ENCODE measurements at places on chromosomes 6 and 20.

GRCh38 chr6:69790629-69791028 is 6.2 kb downstream of the LMBRD1 start:
- DNase-seq = no peak

DNA sequence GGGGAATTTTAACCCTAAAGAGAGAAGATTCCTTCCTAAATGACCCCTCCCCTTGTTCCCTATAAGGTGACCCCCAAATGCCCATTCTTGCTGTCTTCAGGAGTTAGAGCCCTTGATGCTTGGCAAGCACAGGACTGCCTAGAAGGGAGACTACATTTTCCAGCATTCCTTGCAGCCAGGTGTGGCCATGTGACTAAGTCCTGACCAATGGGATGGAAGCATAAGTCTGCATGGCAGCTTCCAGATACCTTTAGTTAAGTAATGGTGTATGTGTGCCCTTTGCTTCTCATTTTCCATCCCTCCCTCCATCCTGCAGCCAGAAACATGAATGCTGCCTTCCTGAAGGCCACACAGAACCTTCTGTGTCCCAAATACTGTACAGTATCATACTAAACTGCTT is 5.5 kb downstream of the BFSP1 start:
- no peak for DNase-seq

- no peak for DNase-seq
Measured at GRCh38 chr20:44033344-44033743, 118.7 kb downstream of the TOX2 start.

- DNase-seq = no peak
Measured at GRCh38 chr20:51354191-51354768, 188.2 kb downstream of the NFATC2 start.

- no peak for DNase-seq
Measured at GRCh38 chr6:26350858-26351543, 14.0 kb upstream of the BTN3A2 start.

- DNase-seq = no peak
Measured at GRCh38 chr6:159913862-159914564, 23.2 kb downstream of the MAS1 start.

DNA sequence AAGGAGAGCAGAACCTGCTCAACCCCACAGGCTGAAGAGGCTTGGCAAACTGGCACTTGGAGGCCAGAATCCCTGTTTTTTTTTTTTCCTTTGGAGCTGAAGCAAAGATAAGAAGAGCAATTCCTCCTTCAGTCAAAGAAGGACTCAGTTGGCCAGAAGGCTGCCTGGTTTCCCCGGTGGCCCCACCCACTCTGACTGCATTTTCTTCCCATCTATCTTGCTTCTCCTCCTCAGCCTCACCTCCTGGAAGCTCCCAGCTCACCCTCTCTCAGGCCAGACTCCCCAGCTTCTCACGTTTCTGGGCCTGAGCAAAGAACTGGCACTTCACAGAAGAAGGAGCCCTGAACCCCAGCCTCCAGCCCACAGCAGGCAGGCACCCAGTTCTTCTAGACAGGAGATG is 2.4 kb downstream of the LRFN2 start:
- no peak for DNase-seq

GRCh38 chr20:62902926-62903615 is 23.2 kb downstream of the DIDO1 start:
- DNase-seq = no peak

DNA sequence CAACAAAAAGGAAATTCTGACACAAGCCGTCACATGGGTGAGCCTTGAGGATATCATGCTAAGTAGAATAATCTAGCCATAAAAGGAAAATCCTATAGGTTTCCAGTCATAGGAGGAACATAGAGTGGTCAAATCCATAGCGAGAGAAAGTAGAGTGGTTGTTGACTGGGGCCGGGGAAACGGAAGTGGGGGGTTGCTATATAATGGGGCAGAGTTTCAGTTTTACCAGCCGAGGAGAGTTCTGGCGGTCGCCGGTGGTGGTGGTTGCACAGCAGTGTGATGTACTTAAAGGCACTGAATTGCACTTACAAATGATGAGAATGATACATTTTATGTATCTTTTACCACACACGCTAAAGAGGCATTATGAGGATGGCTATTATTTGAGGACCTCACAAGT is 4.9 kb downstream of the GPR31 start:
- DNase-seq = no peak

- no peak for DNase-seq
Measured at GRCh38 chr6:143772116-143773086, 70.7 kb upstream of the LTV1 start.

- no peak for DNase-seq
Measured at GRCh38 chr6:125310994-125311649, 9.4 kb upstream of the HDDC2 start.

DNA sequence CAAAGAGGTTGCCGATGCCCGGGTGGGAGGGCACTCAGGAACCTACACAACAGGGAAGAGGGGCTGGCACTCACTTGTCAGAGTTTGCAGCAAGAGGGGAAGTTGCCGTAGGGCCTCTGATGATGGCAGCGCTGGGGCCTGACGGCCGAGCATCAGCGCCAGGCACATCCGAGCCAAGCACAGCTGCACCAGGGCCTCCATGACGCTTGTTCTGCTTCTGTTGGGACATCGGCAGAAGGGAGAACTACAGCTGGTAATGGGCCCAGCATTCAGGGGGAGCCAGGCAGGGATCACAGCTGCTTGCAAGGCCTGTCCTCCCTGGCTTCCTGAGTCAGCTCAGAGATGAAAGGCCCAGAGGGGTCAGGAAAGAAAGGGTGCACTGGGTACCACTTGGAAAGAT is 367.7 kb downstream of the CDH4 start:
- no peak for DNase-seq

- DNase-seq = no peak
Measured at GRCh38 chr6:27765028-27765590, 147.1 kb downstream of the OR2B2 start.

DNA sequence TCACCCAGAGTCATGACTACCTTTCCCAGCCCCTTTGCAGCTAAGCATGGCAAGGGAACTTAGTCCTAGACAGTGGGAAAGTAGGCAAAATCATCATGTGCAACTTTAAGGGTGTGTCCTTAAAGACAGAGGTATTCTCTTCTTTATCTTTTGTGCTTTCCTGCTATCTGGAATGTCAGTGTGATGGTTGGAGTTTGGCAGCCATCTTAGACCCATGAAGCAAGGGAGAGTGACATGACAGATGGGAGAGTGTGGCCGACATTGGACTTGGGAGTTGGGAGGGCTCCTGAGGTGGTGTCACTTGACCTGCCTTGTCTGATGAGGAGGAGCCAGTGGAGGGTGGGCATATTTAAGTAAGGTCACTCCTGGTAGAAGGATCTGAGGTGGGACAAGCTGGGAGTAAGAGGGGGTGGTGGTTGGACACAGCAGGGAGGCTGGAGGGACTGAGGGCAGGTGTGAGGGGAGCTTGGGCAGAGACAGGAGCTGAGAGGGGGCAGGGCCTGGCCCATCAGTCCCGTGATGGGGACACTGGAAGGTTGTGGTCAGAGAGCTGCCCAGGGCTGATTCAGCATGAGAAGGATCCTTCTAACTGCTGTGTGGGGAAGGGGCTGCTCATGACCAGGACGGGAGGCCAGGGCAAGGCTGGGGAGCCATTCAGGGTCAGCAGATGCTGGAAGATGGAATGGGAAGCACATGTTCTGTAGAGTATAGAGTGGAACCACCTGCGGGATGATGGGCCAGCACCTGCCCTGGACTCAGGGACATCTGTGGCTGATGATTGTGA is 29.5 kb upstream of the SULF2 start:
- no peak for DNase-seq

DNA sequence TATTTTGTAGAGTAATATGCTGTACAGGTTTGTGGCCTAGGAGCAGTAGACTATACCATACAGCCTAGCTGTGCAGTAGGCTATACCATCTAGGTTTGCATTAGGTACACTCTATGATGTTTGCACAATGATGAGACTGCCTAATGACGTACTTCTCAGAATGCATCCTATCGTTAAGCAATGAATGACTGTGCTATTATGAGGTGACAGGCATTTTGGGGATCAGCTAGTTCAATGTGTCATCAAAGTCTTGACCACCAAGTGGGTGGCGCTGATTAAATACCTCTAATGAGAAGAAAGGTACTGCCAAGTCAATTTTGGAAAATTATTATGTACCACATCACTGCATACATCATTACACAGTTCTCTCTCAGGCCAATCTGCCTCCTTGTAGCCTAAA is 190.2 kb downstream of the BACH2 start:
- DNase-seq = no peak

- DNase-seq = no peak
Measured at GRCh38 chr6:141210901-141211300, 921.8 kb upstream of the GJE1 start.

DNA sequence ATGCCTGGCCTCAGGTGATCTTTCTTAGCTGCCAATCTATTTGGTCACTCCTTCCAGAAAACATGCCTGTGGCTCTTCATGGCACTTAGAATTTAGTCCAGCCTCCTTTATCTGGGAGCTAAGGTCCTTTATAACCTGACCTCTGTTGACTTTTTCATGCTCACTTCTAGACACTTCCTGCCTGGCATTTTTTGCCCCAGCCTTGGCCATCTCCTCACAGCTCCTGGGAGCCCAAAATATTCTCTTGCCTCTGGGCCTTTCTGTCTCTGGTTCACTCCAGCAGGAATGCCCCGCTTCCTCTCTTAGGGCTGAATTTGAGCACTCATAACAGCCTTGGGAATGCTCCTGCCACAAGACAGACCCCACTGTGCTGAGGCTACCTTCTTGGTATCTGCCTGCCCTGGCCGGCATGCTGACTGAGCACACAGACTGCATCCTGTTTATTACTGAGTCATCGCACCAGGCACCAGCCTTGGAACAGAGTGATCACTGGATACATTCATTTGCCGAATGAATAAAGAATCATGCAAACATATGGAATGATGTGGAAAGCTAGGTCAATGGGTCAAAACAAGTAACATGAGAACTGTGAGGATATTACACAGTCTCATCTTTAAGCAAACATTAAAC is 5.8 kb upstream of the EEF1E1 start:
- no peak for DNase-seq

DNA sequence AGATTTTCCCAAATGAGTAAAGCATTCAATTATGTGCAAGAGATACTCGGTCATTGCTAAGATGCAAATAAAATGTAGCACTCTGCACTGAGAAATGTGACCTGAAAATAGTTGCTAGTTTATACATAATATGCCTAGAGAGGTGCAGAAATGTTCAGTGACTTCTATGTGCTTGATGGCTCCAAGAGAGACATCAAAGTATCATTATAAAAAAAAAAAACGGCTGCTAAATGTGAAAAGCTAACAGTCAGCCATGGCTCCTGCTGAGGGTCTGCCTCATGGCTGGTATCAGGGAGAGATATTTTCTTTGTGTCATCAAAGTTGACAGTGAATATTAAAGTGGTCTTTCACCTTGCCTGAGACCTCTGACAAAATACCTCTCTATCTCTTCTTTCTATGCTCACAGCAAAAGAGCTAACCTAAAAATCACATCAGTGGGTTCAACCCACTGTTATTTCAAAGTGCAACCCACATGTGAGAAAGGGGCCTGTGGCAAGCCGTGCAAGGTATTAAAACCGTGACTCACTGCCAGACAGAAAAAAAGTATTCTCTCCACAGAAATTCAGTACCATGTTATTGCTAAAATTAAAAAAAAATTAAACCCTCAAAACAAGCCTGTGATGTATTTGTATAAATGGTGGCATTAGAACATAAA is 259.0 kb downstream of the HIVEP2 start:
- no peak for DNase-seq

- DNase-seq = no peak
Measured at GRCh38 chr20:34791289-34792020, 34.0 kb downstream of the NCOA6 start.

DNA sequence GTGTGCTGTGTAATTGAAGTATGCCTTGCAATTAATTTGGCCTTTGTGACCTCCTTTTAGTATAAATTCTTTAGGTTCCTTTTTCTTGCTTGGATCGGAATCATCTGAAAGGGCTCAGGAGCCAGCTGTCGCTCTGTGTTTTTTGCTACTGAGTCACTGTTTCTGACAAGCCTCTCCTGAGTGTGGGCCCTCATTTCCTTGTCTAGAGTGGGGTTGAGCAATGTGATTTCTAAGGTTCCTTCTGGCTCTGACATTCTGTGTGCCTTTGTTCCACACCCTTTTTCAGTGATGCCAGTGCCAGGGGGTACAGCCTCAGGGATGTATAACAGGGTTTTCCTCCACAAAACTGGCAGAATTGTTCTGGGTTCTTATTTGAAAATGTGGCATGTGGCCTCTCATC is 26.5 kb downstream of the DAAM2 start:
- no peak for DNase-seq

DNA sequence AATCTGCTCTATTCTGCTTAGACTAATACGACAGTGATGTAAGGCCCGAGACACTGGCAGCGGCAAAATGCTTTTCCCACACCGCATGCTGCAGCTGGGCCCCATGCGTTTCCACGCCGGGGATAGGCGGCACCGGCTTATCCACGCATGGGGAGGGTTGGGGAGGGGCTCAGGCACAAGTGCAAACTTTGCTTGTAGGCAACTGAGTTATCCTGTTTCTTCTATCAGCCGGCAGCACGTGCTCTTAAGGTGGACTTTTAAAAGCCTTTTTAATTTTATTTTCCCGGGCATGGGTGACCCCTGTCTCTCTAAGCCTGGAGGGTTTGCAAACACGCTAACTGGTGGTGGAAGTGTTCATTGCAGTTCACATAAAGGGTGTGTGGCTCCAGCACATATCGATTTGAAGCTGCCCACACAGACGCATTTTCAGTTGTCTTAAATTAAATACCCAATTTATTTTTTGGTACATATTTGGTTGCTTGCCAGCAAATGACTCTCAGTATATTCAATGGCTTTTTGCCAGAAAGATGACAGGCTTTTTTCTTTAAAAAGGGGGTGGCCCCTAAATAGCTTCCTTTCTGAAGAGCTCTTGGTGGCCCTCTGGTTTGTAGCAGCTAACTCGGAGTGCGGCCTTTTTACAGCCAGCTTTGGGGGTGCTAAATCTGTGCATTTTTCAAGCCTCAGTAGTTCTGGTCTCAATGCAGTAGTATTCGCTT is 561.8 kb upstream of the AGPAT4 start:
- no peak for DNase-seq

- DNase-seq = no peak
Measured at GRCh38 chr6:97947841-97948240, 664.8 kb upstream of the MMS22L start.

- DNase-seq = no peak
Measured at GRCh38 chr6:43927532-43928210, 157.7 kb downstream of the VEGFA start.

GRCh38 chr20:51422514-51423289 is 119.8 kb downstream of the NFATC2 start:
- DNase-seq = no peak

- DNase-seq = no peak
Measured at GRCh38 chr6:79648328-79648727, 17.2 kb downstream of the SH3BGRL2 start.
